ENCODE measurements at places on chromosomes 16 and 17.
A peak's percentile ranks its signal among the peaks of the same experiment; 100 is the strongest.

DNA sequence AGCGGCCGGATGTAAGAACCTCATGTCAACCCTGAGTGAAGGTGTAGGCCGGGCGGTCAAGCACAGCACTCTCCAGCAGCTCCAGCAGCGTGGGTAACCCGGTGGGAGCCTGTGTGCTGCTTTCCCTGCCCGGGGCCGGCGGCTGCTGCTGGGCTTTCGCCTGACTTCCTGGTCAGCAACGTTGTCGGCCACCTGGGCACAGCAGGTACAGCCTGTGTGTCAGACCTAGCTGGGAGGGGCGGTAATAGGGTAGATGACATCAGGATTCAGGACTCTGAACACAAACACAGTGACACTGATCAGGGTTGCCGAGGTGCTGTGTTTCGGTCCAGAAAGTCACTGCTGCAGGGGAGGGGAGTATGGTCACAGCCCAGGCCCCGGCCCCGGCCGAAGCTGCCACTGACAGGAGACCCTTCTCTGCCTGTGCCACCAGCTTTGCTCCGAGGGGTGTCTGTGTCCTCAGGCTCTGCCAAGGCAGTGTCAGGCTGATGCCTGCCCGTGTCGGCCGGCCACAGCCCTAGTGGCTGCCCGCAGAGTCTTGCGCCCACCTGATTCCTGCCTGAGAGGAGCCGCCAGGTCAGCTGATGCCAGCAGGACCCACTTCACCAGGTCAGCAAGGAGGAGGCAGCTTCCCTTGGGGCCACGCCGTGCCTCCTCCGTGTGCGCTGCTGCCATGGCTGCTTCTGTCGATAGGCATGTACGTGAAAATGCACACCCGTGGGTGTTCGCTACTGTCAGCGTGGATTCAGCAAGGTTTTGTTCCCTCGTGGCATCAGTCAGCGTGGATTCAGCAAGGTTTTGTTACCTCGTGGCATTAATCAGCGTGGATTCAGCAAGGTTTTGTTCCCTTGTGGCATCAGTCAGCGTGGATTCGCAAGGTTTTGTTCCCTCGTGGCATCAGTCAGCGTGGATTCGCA is 9.2 kb downstream of the RAB40C start:
- DNase-seq, result no peak

GRCh38 chr16:56518425-56518824 is 1.4 kb downstream of the BBS2 start:
- no peak for DNase-seq

GRCh38 chr17:33981711-33982601 is 273.1 kb upstream of the CCL2 start:
- no peak for DNase-seq

GRCh38 chr16:309476-309875 is 26.5 kb downstream of the PDIA2 start:
- DNase-seq, result no peak

GRCh38 chr17:5678171-5678570 is 93.9 kb upstream of the NLRP1 start:
- DNase-seq, result no peak

GRCh38 chr17:18143044-18143936 is 34.7 kb downstream of the MYO15A start:
- peak; percentile 24 for DNase-seq

DNA sequence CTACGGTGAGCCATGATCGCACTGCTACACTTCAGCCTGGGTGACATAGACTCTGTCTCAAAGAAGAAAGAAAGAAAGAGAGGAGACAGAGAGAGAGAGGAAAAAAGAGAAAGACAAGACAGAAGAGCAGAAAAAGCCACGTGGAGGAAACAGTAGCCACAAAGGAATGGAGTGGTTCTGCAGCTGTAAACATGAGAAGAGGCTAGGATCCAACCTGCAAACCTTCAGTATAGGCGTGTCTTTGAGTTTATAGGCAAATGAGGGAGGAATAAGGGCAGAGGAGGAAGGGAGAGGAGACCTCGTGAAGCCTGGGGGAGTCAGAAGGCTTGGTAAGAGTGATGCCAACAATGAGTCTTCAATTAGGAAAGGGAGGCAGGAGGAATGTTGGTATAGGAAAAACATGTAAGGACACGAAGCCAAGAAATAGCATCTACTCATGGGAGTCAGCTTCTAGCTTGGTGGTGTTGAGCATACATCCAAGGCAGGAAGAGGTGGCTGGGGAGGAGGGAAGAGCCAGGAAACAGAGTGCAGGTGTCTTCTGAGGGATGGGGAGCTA is 3.9 kb downstream of the MED9 start:
- DNase-seq, result no peak

DNA sequence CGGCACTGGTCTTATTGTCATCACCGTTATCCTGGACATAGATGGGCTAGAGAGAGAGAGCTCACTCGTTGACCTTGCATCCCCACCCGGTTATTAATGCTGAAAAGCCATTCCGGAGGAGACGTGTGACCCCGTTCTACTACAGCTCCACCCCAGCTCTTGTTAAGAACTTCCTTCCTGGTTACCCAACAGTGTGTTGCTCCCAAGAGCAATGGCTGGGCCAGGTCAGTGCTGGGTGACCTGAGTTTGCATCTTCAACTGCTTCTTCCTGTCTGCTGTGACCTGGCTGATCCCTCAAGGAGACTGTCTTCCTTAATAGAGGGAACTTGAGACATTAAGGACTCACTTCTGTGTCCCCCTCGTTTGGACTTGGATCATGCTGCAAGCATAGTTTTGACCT is 96.1 kb upstream of the SDK2 start:
- DNase-seq, result no peak

GRCh38 chr17:951325-952132 is 28.0 kb downstream of the NXN start:
- peak; percentile 42 for DNase-seq

- no peak for DNase-seq
Measured at GRCh38 chr16:31700200-31700529, 172.5 kb downstream of the AHSP start.

- DNase-seq, result peak; percentile 68
Measured at GRCh38 chr16:578870-579405, 9.2 kb downstream of the PIGQ start.

GRCh38 chr17:70105641-70106040 is 30.6 kb downstream of the KCNJ16 start:
- no peak for DNase-seq

DNA sequence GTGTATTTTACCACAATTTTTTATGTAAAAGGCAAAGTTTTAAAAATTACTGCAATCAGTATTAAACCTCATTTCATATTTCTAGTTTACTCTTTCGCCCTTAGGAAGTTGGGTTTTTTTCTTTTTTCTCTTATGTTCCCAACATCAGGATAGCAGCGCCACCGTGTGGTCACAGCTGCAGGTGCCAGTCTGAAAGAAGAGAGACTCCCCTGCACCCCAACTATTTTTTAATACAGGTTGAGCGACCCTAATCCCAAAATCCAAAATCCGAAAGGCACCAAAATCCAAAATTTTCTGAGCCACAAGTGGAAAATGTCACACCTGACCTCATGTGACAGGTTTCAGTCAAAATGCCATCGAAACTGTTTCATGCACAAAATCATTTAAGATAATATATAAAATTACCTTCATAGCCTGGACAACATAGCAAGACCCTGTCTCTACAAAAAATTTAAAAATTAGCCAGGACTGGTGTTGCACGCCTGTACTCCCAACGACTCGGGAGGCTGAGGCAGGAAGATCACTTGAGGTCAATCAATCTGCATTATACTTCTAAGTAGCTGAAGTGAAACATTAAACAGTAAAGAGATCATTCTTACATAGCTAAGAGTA is 21.8 kb upstream of the ASGR2 start:
- DNase-seq, result peak; percentile 74

- DNase-seq, result no peak
Measured at GRCh38 chr17:49659661-49660382, 18.1 kb downstream of the SPOP start.

- no peak for DNase-seq
Measured at GRCh38 chr17:39981207-39981741, 667 bp downstream of the PSMD3 start.

GRCh38 chr16:8686031-8686621 is 11.7 kb downstream of the ABAT start:
- peak; percentile 31 for DNase-seq

GRCh38 chr17:83119987-83120864 is 40.8 kb downstream of the METRNL start:
- no peak for DNase-seq

- DNase-seq, result no peak
Measured at GRCh38 chr17:82332669-82333278, 792 bp downstream of the SECTM1 start.

DNA sequence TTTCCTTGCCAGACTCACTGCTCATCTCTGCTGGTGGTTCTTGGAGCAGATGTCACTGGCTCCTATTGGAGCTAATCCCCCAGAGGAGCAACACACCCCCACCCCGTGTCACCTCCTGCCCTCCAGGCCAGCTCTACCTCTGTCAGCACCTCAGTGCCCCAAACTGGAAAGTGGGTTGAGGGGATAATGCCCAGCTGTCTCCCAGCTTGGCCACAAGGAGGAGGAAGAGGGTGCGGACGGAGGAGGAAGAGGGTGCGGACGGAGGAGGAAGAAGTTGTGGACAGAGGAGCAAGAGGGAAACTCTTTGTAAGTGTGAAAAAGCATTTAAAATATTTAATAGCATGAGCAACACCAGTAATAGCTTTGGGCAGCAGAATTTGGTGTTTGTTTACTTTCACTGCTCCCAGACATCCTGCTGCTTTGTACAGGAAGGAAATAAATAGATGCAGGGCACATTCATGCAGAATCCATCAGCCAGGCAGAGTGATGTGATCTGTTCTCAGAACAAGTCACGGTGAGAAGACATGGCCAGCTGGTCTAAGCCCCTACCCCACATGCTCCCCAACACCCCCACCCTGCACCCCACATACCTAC is 82.5 kb downstream of the C17orf67 start:
- DNase-seq, result no peak

GRCh38 chr17:42821176-42821575 is 2.9 kb downstream of the BECN1 start:
- DNase-seq, result no peak

GRCh38 chr17:79646721-79647455 is 36.0 kb upstream of the RBFOX3 start:
- peak; percentile 0 for DNase-seq

GRCh38 chr16:57867000-57867561 is 64.8 kb upstream of the KIFC3 start:
- DNase-seq, result no peak

- no peak for DNase-seq
Measured at GRCh38 chr17:32903774-32904673, 23.9 kb upstream of the TMEM98 start.

- DNase-seq, result no peak
Measured at GRCh38 chr16:85858984-85859817, 39.8 kb upstream of the IRF8 start.

DNA sequence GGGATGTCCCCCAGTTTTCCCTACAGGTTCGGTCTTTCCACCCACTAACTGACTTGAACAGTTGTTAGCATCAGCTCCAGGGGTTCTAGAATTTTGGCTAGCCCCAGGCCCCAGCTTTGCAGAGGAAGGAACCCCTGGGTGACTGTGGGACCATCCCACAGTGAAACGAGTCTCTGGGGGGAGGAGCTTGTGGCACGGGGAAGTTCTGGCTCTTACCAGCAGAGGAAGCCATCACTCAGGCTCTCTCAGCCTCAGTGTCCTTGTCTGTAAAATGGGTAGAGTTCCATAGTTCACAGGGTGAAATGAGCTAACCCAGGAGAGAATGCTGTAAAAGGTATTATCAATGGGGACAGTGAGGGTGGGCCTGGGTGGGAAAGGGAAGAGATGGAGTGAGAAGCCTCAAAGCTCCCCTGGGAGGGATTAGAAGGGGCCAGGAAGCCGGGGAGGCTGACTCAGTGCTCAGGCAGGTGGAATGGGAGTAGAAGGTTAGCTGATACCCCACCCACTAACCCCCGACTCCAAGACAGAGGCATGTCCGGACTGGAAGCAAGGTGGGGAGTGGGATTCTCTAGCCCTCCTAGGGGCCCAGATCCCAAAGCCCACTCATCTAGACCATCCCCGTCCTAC is 30.9 kb upstream of the CDC42EP4 start:
- DNase-seq, result no peak

DNA sequence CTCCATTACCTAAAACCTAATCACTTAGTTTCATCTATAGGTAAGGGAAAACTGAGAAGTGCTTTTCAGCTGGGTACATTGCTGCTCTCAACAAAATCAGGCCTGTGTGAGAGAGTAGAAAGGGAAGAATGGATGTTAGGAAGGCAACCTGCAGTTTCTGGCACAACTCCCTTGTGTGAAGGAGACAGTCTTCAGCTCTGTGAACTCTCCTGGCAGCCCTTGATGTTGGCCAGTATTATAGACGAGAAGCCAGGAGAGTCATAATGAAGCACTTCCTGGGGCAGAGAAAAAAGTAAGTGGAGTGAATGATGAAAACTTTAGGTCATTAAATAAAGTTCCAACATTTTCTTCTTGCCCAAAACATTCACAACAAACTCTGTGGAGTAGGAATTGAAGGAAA is 260.1 kb downstream of the IRX3 start:
- no peak for DNase-seq

DNA sequence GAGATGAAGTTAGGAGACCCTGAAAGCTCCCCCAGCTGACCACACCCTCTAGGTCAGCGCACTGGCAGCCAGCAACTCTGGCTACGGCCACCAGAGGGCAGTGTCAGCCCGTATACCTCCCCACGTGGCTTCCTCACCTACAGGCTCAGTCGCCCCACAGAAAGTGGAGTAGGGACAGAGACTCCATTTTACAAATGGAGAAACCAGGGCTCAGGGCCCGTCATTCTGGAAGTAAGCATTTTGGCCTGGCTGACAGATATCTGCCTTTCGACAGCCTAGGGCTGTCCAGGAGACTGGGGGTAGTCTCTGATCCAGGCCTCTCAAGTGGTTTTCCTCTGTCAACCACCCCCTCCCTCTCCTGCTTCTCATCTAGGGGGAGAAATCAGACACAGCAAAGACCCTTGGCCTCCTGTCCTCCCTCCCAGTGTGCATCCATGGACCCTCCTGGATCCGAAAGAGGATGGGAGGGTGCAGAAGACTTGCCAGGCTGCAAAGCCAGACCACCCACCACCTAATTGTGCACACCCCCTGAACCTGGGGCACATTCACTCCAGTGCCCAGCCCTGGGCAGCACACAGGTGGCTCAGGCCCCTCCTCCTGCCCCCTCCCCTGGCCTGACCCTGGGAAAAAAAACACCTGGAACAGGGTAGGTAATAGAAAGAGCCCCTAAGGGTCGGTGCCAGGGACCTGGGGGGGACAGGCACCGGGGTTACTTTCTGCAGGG is 3.8 kb upstream of the HAP1 start:
- peak; percentile 87 for DNase-seq

DNA sequence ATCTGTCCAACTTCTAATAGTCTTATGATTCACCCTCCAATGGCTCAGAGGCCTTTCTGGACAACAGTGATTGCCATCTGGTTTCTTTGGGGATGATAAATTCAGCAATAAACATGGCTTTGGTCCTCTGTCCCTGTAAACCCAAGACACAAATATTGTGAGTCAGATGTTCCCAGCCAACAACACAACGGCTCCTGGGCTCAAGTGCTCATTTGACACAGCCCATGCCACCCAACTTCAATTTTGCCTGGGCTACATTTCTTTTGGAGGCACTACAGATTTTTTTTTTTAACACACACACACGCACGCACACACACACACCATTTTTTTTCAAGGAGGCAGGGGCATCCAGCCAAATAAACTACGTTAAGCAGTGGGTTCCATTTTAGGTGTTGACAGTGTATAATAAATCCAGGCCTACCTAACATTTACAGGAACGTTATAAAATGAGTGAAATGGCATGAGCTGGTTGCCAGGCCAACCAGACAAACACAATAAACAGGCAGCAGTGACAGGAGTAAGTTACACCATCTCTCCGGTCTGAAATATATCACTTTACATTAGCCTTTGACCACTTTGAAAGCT is 939.9 kb upstream of the SOX9 start:
- no peak for DNase-seq
